ENCODE measurements at places on chromosomes 6 and 20.
A peak's percentile ranks its signal among the peaks of the same experiment; 100 is the strongest.

GRCh38 chr20:59055302-59055701 lies 12.7 kb upstream of the PRELID3B start:
- DNase-seq: no peak

GRCh38 chr6:137185290-137185689 lies 11.8 kb upstream of the IL22RA2 start:
- no peak for DNase-seq

DNA sequence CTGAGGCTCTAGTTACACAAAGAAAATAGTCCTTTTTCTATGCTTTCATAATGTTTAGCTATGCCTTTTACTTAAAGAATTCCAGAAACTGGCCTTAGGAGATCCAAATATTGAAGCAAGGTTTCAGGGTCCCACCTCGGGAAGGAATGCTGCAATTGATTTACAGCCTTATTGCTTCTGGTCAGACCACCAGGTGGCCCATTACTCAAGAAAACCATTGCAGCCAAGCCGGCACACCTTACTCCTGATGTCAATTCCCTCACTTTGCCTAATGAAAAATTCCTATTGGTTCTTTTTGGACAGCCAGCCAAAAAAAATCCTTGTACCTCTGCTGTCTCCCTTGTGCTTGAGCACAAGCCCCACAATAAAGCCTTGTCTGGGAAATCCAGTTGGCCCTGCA lies 173.9 kb downstream of the LMBRD1 start:
- no peak for DNase-seq

GRCh38 chr6:90715093-90715655 lies 128.3 kb upstream of the MAP3K7 start:
- no peak for DNase-seq

GRCh38 chr20:48295445-48295903 lies 510.2 kb upstream of the SULF2 start:
- no peak for DNase-seq

DNA sequence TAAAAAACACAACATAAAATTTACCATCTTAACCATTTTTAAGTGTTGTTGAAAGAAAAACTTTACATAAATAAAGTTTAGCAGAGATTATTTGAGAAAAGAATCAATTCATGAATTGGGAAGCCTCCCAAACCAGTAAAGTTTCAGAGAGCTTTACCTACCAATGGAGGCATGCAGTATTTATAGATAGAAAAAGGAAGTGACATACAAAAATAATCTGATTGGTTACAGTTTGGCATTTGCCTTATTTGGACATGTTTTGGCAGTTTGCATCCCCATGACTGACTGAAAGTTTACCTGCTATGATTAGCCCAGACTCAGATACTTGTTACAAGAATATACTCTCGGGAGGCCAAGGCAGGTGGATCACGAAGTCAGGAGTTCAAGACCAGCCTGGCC lies 3.7 kb upstream of the CMTR1 start:
- DNase-seq: peak; percentile 30

DNA sequence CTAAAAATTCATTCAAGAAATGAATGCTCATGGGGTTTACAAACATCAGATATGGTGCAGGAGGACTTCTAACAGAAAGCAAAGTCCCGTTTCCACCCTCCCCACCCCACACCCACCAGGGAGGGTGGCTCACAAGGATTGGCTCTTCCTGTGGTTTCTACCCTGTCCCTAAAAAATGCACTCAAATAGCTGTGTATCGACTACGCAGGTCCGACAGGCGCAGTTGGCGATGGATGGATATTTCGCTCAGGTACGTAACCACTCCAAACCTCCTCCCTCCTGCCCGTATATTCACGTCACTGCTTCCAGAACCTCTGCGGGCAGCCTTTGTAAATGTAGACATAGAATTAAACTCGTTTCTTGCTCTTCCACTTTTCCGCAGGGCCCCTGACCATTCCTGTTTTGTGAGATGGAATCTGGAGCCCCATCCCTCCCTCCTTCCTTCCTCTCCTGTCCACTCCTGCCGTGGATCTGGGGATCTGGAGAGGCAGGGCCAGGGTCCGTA lies 264.3 kb downstream of the BMP7 start:
- DNase-seq: no peak

- no peak for DNase-seq
Measured at GRCh38 chr20:8228315-8228714, 96.2 kb downstream of the PLCB1 start.

DNA sequence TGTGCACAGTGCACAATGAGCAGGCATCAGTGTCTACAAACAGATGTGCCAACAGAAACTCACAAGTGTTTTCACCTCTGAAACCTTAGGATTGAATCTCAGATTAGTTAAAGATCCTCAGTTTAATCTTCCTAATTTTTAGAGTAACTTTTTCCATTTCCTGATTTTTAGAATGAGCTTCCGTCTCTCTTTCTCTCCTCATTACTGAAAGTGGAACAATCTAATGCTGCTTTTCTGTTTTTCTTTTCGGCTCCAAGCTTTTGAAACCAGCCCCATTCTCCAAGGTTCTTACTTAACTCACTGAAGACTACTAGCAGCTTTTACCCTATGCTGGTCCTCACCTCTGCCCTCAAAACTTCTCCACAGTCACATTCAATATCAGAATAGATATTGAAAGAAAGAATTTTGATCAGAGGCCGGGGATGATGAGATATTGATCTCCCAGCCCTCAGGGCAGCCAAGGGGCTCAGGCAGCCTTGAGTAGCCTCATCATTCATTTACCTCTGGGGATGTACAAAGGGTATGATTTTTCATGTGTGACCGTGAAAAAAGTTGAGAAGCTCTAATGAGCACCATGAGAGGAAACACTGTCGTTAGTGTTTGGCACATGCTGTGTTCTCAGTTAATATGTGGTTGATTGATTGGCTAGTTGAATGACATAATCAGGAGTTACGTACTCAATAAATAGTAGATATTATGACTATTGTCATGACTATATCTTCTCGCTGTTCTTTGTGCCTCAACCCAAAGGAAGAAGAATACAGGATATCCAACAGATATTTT lies 11.9 kb upstream of the STK38 start:
- DNase-seq: no peak

DNA sequence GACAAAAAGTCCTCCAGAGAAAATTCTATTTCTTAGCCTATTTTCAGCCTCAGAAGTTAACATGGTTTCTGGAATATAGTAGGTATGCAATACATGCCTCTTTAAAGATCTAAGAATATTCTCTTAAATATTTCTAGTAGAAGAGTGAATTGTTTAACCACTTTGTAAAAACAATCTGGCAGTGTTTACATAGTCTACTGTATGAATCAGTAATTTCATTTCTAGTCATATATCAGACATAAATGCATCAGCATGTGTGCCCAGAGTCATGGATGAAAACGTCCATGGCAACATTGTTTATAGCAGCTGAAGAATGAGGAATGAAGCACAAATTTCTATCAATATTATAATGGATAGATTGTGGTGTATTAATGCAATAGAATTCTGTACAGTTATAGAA lies 124.9 kb downstream of the NKAIN2 start:
- no peak for DNase-seq

DNA sequence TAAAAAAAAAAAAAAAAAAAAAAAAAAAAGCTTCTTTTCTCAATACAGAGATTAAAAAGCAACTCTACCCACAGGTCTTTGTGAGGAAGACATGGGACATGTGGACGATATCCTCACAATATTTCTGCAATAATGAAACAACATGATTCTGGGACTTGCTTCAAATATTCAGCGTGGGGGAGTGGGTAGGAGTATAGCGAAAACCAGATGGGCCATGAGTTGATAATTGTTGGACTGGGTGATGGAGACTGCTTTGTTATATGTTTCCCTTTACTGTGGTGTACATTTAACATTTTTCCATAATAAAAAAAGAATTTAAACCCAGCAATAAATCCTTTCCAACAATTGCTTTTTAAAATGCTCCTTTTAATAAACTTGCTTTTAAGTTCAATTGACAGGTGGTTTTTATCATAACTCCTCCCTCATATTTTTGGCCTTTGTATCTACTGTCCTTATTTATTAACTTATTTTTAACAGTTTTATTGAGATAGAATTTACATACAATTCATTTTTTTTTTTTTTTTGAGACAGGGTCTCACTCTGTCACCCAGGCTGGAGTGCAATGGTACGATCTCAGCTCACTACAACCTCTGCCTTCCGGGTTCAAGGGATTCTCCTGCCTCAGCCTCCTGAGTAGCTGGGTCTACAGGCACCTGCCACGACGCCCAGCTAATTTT lies 40.4 kb upstream of the ARFGEF2 start:
- no peak for DNase-seq

DNA sequence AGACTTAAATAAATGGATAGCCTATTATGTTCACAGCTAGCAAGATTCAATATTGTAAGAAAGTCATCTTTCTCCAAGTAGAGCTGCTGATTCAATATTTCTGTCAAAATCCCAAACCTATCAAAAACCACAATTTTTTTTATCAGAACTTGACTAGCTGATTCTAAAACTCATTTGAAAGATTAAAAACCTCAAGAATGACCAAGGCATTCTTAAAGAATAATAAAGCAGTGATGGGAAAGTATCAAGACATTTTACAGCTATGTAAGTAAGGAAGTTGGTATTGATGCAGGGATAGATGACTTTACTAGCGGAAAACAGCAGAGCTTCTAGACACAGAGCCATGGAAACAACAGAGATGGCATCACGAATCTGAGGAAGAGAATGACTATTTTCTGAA lies 64.7 kb downstream of the SAMD3 start:
- DNase-seq: no peak

GRCh38 chr6:2734488-2735166 lies 16.1 kb downstream of the MYLK4 start:
- no peak for DNase-seq

- DNase-seq: no peak
Measured at GRCh38 chr20:56773749-56774148, 144.6 kb downstream of the TFAP2C start.

GRCh38 chr6:83071707-83072106 lies 4.2 kb downstream of the DOP1A start:
- no peak for DNase-seq

- no peak for DNase-seq
Measured at GRCh38 chr6:85050149-85050548, 285.8 kb upstream of the TBX18 start.

DNA sequence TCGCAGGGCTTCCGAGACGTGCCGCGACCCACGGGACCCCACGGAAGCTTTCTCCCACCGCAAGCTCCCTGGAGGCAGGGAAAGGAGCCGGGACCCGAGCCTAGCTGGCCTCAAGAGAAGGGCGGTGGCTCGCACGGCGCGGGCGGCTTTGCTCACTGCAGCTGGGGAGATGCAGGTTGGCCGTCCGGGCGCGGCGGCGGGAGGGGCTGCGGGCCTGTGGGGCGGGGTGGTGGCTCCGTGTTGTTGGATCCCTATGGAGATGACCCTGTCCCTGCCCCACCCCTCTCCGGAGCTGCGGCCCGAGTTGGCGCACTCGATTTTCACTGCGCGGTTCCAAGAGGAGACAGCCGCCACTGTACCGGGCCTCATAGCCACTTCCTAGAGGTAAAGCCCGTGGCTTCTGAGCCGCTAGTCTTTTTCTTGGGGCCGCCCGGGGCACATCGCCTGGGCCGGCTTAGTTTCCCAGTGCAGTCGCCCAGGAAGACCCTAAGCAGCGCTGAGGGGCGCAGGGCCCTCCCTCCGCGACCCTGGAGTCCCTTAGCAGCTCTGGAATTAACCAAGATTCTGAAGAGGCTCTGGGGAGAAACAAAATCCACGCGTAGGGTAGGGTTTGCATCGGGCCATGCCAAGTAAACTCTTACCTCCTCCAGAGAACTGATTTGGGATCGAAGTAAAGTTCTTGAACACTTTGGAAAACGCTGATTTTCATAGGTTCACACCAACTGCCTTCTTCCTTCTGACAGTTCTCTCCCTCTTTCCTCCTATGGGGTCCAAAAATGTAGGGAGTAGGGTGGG lies at the start of gene ECT2L:
Gene ECT2L, plus strand, starts transcription at position 279 of the 795 bp plus-strand sequence. CDS start 17,188 bp downstream, outside the sequence.
- no peak for DNase-seq

DNA sequence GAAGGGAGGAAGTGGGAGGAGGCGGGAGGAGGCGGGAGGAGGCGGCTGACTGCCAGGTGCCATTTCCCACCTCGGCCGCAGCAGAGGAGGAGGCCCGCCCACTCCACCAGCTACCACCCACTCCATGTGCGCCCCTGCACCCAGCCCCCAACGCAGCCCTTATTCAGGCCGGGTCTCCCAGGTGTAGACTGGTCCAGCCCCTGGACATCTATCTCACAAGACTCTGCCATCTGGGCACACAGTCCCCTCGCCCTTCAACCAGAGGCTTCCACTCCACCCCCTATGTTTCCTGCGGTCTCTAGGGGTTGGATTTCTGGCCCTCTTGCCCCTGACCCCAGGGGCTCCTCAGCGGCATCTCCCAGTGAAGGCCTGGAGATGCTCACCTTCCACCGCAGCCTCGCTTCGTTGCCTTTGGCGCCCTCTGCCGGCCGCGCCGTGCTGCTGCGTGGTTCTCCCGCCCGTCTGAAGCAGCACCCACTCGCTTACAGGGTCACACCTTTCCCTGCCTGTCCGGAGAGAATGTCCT lies 32.6 kb upstream of the FAM83D start:
- DNase-seq: peak; percentile 74

GRCh38 chr6:96002576-96002910 lies 13.2 kb upstream of the FUT9 start:
- DNase-seq: no peak

DNA sequence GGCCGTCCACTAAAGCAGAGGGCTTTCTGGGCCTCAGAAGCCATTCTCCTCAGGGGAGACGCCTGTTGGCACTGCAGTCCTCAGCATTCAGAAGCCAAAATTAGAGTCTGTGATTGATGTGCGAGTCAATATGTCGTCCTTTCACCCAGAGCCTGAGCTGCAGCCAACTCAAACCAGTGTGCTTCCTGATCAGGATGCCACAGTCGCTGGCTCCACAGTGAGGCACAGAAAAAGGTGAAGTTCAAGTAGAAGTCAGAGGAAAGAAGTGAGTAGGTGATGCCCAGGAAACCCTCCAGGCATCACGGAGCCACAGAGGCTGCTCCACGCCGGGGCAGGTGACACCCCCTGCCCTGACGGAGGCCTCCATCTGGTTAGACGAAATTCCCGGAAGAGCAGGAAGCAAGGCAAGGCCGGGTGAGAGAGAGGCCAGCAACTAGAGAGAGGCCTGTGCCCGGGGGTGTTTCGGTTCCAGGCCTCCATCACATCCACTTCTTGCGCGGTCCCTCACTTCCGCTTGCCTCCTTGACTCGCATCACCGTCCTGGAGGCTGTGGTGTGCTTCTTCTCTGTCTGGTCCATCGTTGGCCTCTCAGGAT lies 177.7 kb upstream of the SNX9 start:
- DNase-seq: no peak

DNA sequence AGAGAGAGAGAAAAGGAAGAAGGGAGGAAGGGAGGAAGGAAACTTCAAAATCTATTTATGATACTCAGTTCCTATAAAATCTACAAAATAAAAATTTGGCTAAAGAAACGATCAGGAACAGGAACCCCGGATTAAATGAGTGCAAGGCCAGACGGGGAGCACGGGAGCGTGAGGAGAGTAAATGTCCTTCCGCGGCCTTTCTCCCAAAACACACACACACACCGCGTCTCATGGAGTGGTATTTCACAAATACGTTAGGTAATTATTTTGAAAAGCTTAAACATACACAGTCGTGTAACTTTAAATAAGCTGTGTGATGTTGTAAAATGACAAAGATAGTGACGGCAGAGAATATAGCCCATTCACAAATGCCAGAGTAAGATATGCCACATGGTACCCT lies 125.7 kb upstream of the AFDN start:
- no peak for DNase-seq

GRCh38 chr20:53201588-53201987 lies 229.4 kb downstream of the TSHZ2 start:
- DNase-seq: no peak

- no peak for DNase-seq
Measured at GRCh38 chr20:31543966-31544598, 29.8 kb downstream of the HM13 start.

GRCh38 chr20:44571362-44571988 lies 10.9 kb upstream of the PKIG start:
- no peak for DNase-seq

GRCh38 chr6:142843361-142843760 lies 101.6 kb downstream of the HIVEP2 start:
- DNase-seq: no peak

Data from T-helper 2 cell (primary cell).